ENCODE measurements at places on chromosomes 6 and 20. TPM values are rescaled to one million over a fixed set of nuclear protein-coding genes. Genes with fewer than 3 reads are reported as not detected.

DNA sequence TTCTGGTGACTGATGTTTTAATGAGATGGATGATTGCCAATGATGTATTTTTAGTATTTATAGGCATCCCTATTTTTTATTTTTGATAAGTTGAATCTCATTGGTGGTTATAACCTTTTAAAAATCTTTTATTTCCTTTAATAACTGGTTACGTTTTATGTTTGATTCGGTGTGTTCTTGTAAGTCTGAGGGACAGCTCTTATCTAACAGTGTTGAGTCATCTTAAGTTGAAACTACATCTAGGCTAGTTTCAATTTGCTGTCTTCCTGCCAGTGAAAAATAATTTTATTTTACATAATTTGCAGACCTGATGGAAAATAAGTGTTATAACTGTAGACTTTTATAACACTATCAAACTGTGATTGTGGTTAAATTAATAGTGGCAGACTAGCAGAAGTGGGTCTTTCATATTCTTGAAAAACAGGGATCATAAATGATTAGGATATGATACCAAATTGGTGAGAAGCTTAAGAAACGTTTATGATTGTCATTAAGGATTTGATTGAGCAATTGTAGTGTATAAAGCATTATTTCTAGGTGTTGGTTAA, 4.6 kb downstream of the AFDN start:
- no peak for DNase-seq

DNA sequence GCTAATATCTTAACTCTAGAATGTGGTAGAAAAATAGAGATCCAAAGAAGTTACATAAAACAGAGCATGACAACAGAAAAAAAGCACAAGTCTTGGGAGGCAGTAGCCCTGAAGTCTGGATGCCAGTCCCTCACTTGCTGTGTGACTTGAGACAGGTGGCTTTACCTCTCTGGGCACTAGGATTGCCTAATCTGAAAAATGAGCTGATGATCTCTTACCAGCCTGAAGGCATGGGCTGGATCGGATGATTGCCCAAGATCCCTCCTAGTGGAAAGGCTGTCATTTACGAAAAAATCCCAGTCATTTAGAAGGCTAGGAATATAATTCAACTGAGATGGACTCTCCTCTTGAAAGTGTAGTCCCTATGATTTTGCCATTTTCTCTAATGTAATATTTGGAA, 10.9 kb upstream of the GCM1 start:
- no peak for DNase-seq

GRCh38 chr6:18431581-18431980, 44.4 kb downstream of the RNF144B start:
- DNase-seq, result peak; percentile 39

DNA sequence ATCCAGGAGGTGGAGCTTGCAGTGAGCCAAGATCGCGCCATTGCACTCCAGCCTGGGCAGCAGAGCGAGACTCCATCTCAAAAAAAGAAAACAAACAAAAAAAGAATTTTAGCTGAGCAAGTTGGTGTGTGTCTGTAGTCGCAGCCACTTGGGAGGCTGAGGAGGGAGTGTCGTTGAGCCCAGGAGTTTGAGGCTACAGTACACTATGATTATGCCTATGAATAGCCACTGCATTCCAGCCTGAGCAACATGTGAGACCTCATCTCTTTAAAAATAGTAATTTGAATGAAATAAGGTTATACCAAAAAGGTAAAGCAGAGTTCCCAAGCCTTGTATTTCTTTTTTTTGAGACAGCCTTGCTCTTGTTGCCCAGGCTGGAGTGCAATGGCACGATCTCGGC, 19.8 kb downstream of the MTRES1 start:
- DNase-seq, result no peak

DNA sequence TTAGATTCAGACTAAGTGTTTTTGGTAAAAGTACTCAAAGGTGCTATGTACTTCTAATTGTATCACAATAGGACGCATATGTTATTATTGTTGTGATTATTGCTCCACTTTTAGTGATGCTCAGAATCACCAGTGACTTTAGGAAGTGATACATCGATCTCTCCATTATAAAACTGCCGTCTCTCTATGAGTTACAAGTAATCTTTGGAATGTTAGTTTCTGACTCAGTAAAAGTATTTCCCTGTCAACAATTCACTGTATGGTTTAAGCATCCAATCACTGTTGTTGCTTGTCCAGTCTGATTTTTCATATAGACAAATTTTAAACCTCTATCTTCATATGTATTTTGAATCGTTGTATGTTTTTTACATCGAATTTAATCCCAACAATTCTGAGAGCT, 9.4 kb downstream of the DCBLD1 start:
- no peak for DNase-seq

GRCh38 chr20:13777171-13777601, 7.5 kb downstream of the ESF1 start:
- DNase-seq, result no peak

DNA sequence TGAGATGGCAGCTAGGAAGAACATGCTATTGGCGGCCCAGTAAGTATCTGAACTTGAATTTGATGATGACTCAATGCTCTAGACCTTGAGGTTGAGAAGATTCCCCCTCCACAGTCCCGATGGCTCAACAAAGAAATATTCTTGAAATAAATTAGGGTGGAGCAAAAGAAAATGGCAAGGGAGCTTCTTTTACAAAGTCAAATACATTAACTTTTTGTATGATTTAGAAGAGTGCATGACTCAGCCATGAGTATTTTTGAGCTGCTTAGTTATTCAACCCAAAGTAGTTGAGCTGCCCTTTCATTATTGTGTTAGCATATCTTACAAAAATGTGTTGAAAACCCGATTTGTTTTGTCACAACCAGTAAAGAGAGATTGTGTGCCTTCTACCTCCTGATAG, 7.6 kb downstream of the TFAP2C start:
- DNase-seq, result no peak

DNA sequence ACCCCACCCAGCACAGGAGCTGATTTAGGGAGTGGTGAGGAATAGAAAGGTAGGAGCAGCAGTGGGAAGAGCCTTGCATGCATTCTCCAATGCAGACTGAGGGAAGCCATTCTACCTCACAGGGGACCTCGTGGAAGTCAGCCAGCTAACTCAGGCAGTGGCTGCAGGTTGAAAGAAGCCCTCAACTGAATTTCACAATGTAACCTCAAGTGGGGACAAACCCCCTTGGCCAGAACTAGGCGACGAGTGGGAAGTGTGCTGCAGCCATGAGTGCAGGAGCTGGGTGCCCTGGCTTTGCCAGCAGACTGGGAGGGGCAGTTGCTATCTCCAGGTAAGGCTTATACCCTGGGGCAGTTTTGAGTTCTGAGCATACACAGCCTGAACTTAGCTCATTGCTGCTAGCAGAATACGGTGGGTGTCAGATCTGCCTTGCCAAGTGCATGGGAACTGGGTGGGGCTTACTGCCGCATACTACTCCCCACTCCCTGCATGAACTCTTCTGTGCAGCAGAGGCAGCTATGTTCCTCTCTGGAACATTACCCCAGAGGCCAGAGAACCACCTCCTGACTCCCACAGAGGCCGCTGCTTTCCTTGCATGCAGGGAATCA, 126.5 kb downstream of the CDK19 start:
- peak; percentile 16 for DNase-seq

DNA sequence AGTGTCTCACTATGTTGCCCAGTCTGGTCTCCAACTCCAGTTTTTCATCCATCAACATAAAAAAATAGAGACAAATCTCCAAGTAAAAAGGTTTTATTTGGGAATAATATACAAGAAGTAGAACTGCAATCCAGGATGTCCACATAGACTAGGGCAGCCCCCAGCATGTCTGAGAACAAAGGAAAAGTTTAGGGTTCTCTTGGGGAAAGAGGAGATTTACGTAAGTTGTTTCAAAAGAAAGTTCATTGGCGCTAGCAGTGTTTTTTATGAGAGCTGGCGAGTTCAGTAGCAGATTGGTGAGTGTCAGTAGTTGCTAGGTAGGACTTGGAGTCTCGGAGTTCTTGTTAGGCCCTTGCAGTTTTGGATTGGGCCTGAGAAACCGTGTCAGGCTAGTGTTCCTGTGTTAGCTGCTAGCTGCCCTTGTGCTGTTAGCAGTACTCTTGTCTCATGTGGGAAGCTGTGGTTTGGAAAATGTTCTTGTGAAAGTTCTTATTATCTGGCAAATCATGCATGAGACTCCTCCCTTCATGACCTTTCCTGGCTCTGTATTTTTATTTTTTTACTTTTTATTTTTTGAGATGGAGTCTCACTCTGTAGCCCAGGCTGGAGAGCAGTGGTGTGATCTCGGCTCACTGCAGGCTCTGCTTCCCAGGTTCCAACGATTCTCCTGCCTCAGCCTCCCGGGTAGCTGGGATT, 24.7 kb downstream of the TTLL9 start:
- DNase-seq, result no peak

DNA sequence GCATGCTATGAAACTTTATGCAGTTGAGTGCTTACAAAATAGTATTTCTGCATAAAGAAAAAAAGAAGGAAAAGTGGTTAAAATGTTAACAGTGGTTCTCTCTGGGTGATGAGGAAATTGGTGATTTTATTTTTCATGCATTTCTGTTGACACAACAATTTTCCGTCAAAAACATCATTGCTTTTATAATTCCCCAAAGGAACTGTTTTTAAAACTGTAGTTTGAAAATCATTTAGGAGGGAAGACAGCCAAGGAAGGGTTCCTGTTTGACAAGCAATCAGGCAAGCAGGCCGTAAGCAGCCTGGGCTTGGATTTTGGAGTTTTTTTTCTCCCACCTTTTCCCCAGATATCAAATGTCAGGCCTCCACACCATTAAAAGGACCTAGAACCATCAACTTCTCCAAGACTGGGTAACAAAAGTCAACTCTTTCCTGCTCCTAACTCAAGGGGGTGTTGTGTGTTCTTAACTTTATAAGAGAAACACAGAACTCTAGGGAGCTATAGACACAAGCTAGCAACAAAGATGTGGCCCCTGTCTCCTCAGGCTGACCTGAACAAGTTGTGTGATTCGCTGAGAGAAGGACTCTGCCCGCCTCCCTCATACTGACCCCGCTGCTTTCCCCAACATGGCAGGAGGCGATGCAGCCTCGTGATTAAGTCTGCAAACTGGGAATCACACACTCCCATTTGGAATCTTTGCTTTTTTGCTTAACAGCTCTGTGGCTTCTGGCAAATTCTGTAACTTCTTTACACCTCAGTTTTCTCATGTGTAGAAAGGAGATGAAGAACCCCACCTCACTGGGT, 146.6 kb downstream of the BCAS1 start:
- no peak for DNase-seq

MUCL3 gene
- 3.6 TPM for total RNA-seq

ZBTB24 gene
- 7.5 TPM for total RNA-seq

LY6G6F gene
- 0.21 TPM for total RNA-seq

OR2H1 gene
- not detected for total RNA-seq

RUNX2 gene
- 6.7 TPM for total RNA-seq

WFDC13 gene
- total RNA-seq, result 0.17 TPM

RAD21L1 gene
- total RNA-seq, result 0.23 TPM

OGFRL1 gene
- 18.2 TPM for total RNA-seq

DSP gene
- 30.2 TPM for total RNA-seq

APOBEC2 gene
- total RNA-seq, result 0.34 TPM
